ENCODE measurements at places on chromosomes 13 and 19.

DNA sequence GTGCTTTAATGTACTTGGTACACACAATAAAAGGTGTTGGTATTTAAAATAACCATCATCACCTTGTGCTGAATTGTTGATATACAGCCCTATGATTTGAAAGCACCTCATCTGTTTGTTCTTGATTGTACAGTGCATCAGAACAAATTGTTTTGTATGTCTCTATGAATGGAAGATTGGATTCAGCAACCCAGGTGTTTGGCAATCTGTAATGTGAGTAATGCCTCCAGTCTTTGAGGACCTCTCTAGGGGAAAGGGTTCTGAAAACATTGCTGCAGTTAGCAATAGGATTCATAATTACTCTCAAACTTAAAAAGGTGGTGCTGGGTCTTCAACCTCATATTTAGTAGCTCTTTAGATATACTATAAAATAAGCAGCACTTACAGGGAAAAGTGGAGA, 341.8 kb downstream of the OXGR1 start:
- DNase-seq, result no peak

GRCh38 chr19:10228393-10228792, 2.7 kb downstream of the S1PR2 start:
- DNase-seq, result no peak

DNA sequence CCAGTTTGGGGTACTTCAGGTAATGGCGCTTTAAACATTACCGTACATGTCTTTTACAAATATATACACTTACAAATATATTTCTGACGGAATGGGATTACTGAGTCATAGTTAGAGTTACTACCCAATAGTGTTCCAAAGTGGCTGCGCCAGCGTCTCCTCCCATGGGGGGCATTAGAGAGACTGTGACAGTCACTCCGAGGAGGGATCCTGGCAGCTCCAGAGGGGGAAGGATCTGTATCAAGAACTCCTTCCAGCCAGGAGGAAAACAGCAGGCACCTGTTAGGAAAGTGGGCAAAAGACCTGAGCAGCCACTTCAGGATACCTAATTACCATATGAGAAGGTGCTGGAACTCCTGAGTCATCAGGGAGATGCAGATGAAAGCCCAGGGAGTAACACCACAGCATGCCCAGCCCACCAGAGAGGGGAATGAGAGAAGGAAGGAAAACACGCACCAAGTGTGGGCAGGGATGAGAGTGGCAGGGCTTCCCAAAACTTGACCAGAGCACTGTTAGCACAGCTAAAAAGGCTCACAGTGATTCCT, 52.9 kb downstream of the SLC7A9 start:
- no peak for DNase-seq

DNA sequence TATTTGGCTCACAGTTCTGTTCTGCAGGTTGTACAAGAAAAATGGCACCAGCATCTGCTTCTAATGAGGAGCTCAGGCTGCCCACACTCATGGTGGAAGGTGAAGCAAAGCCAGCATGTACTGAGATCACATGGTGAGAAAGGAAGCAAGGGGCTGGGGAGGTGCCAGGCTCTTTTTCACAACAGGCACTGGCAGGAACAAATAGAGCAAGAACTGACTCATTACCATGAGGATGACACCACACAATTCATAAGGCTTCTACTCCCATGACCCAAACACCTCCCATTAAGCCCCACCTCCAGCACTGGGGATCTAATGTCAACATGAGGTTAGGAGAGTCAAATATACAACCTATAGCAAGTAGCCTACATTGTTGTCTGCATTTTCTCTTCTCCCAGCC, 522.6 kb downstream of the RFC3 start:
- no peak for DNase-seq

Data from activated naive CD4-positive, alpha-beta T cell treated with anti-CD3 and anti-CD28 coated beads, Interleukin-2, amount 50 U/mL, for 16 hours (primary cell).